ENCODE measurements at places on chromosomes 6 and 20.

GRCh38 chr6:35512006-35512405, 690 bp downstream of the TULP1 start:
- no peak for DNase-seq

DNA sequence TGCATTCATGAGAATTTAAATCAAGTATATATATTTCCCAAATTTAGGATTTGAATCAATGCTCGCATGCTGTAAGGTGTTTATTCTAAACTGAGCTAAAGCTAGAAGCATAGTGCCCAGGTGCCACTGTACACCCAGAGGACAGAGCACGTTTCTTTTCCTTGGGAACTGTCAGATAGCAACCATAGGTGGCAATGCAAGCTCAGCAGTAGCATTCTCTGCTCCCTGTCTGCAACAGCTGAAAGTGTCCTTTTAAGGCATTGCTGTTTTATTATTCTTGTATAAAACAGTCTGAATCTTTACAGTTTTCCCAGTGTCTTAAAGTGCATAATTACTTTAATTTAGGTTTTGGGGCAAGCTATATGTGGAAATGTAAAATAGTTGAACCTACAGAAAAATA, 443.4 kb upstream of the MMS22L start:
- DNase-seq: no peak

DNA sequence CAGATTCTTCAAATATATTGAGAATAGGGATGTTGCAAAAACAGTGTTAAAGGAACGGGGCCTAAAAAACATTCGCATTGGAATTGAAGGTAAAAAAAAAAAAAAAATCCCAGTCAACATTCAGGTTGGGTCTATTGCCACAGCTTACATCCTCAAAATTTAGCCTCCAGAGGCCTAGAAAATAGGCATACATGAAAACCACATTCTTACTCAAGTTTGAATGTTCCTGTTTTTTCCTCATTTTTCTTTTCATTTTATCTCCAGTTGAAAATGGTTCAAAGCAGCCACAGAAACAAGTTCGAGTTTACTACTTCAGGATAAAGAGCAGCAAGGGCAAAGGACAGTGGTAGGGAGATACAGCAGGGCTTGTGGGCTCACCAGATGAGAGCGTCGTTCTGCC, 41.9 kb downstream of the KCTD20 start:
- no peak for DNase-seq

- no peak for DNase-seq
These were observed 151.0 kb downstream of the CLIC5 start for GRCh38 chr6:45864651-45865050.

- DNase-seq: no peak
These were observed 97.5 kb downstream of the PFDN4 start for GRCh38 chr20:54305421-54305820.

- no peak for DNase-seq
These were observed 34.6 kb downstream of the HDAC2 start for GRCh38 chr6:113936093-113936934.

DNA sequence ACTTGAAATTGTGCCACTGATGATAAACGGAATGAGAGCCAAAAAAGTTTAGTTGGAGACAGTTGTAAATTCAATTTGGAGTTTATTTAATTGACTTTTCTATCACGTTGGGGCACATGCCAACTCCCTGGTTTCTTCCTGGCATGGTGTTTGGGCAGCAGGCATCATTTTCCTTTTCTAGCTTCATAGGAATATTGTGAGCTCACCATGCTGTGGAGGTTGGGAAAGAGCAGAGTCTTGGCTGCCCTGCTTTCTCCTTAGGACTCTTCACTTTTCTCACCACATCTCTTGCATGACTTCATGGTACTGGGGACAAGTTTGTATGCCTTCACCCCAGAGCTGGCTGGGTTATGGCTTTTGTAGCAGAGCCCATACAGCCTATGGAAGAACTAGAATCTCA, 6.4 kb downstream of the SCAND1 start:
- no peak for DNase-seq

- DNase-seq: no peak
These were observed 24.5 kb downstream of the CCNC start for GRCh38 chr6:99543968-99544367.

- no peak for DNase-seq
These were observed 1.3 kb upstream of the CDKN1A start for GRCh38 chr6:36677059-36677749.

DNA sequence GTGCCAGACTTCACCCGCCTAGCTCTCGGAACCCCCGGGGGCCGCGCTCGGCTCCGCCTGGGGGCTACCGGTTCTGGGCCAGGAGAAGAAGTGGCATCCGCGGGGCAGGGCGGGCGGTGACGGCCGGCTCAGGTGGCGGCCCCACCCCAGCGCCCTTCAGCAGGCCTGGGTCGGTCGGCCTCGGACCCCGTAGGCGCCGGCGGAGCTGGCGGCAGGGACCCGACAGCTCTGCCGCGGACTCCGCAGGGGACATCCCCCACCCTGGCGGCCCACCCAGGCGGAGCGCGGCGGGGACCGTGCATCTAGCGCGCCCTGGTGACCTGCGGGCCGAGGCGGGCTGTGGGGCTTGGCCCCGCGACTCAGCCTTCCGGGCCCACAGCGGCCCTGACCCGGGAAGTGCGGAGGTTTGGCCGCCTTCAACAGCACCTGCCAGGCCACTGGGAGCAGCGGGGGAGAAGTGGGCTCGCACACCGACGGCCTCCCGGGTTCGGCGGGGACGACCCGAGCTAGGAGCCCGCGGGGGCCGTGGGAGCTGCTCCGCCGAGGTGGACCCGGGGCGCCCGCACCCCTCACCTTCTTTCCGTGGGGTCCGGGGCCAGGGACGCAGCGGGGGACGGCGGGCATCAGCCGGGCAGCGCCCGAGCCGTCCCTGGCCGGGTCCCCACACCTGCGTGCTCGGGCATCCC, 87.1 kb downstream of the TMEM242 start:
- no peak for DNase-seq

DNA sequence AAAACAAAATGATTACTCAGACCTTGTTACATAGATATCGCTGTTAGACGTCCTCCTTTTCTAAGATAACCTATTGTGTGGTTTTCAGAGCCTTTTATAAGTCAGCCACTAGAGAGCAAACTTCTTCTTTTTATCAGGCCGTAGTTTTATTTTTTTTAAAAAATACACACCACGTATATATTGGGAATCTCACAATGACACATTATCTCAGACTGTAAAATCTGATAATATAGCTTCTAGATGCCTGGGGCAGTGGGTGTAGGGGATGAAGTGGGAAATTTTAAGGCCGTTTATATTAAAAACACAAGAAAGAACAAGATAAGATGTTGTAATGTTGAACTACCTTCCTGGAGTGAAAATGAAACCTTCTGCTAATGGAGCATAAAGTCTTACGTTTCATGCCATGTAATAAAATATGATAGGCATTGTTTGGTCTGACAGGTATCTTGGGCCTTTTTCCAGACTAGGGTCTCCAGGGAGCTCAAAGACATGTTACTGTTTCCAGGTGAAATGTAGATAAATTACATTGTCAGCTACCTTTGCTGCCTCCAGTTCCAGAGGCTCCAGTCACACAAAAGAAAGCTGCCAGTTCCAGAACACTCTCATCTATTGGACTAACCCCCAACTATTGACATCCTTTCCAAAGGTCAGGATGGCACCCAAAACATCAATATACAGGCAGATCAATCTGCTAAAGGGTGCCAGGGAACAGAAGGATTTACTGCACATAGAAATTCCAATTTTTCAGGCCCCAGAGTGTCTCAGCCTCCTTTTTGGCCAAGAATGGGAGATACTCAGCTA, 130.2 kb upstream of the AKIRIN2 start:
- DNase-seq: no peak

GRCh38 chr20:58650181-58650775, 805 bp upstream of the STX16 start:
- no peak for DNase-seq

GRCh38 chr6:158595223-158595622, 35.3 kb downstream of the TMEM181 start:
- no peak for DNase-seq

- DNase-seq: no peak
These were observed 77.1 kb downstream of the GPR63 start for GRCh38 chr6:96760153-96760687.

DNA sequence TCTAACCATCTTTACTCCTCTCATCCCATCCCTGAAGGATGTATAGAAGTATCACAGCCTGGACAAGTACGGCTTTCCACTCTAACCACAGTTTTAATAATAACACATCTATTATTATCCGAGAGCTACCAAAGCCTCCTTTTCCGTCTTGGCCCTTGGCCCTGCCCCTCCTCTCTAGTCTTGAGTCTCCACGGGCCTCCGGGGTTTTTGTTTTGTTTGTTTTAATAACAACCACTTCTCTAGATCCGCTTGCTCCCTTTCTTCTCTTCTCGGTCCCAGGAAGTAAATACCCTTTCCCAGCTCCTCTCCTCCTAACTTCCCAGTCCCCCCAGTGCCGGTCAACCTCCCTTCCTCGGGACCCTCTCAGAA, 661 bp downstream of the LCA5 start:
- DNase-seq: no peak

DNA sequence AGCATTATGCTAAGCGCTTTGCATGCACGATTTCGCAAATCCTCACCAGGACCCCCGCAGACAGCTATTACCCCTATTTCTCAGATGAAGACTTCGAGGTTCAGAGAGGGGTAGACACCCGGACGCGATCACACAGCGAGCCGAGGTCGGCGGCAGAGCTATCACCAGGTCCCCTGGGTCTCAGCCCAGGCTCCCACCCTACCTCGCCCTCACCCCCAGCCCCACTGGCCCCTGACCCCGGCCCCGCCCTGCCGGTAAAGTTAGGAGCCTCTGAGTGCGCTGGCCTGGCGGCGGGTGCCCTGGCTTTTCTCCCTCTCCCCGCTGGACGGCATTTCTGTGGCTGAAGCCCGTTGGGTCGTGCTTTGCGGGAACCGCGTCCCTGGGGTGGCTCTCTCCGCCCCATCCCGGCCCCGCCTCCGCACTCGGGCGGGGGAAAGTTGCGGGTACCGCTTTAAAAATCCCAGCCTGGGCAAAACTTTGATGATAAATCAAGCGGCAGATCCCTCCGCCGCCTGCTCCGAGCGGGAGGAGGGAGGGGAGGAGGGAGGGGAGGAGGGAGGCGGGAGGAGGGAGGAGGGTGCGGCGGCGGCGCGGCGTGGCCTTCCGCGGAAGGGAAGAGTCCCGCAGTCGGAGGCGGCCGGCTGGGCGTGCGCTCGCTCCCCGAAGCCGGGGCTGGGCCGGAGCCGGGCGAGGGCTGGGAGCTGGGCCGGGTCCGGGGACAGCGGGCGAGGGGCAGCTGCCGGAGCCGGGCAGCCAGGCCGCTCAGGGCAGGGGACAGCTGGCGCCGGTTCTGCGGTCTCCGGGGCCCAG, at the start of gene VSTM2L:
TSS of gene VSTM2L (plus strand) at position 624 of the 810 bp plus-strand sequence. CDS start 224 bp downstream, outside the sequence.
- no peak for DNase-seq

DNA sequence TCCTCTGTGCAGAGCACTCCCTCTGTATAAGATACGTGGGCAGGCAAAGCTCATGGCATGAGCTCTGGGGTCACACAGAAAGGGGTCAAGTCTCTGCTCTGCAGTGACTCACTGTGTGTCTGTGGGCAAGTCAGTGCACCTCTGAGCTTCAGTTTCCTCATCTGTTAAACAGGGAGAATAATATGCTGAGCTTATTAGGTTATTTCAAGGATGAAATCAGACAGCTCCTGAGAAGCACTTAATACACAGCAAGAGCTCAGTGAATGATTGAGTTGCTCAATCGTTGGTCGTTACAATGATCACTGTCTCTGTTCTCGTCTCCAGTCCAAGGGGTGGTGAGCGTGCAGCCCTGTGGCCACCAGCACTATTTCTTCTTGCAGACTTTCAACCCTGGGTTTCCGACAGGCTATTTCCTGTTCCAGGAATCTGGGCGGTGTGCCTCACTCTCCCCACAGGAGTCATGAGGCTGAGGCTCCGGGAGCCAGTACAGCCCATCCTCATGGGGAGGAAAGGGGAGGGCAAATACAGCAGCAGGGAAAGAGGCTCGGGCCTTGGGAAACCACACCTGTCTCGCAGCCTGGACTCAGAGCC, 28.9 kb downstream of the KIAA1755 start:
- DNase-seq: no peak

- DNase-seq: no peak
These were observed 194.0 kb downstream of the MYLK4 start for GRCh38 chr6:2556761-2557160.

DNA sequence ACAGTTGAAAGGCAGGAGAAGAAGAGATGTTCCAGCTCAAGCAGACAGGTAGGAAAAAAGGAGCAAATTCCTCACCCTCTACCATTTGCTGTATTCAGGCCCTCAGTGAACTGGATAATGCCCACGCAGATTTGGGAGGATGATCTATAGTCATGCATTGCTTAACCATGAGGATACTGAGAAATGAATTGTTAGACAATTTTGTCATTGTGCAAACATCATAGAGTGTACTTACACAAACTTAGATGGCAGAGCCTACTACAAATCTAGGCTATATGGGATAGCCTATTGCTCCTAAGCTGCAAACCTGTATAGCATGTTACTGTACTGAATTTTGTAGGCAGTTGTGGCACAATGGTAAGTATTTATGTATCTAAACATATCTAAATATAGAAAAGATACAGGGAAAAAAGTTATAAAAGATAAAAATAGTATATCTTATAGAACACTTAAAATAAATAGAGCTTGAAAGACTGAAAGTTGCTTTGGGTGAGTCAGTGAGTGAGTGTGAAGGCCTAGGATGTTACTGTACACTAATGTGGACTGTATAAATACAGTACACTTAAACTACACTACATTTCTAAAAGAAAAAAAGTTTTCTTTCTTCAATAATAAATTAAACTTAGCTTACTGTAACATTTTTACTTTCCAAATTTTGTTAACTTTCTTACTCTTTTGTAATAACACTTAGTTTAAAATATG, 672.3 kb downstream of the UTRN start:
- DNase-seq: no peak

DNA sequence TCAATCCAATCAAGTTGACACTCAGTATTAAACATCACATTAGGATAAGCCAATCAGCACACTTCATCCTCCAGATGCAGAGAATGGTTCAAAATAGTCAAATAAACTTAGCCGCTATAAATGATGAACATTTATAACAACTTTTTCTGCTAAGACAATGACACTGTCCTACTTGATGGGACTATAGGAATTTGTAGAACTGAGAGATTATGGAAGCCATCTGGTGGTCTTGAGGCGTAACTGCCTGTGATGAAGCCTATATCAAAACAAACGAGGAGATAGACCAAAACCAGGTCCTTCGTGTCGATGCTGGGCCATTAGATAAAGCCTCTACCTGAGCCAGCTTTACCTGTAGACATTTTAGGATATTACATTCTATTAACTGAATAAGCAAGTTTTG, 631.1 kb downstream of the COL12A1 start:
- no peak for DNase-seq
